ENCODE measurements at places on chromosomes 1 and 21.
A peak's percentile ranks its signal among the peaks of the same experiment; 100 is the strongest.

DNA sequence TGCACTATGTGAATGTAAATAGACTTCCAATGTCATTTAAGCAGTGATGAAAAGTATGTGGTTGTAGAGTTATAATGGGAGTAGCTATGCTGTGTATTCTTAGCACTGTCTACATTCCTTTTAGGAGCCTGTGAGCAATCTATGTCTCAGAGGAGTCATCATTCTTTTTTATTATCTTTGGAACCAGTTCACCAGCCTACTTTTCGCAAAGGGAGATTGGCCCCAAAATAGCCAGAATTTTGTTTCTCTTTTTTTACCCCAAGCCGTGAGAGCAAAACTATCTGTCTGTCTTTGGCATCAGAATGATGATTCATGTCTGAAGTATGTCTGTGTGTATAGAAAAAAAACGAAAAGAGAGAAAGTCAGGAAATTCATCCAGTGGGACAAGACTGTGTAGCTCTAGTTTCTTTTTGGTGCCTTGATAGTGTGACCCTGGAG lies 44.2 kb downstream of the OSBPL9 start:
- no peak for DNase-seq

- DNase-seq = no peak
Observed at GRCh38 chr21:33695813-33696212, 53.5 kb downstream of the ITSN1 start.

DNA sequence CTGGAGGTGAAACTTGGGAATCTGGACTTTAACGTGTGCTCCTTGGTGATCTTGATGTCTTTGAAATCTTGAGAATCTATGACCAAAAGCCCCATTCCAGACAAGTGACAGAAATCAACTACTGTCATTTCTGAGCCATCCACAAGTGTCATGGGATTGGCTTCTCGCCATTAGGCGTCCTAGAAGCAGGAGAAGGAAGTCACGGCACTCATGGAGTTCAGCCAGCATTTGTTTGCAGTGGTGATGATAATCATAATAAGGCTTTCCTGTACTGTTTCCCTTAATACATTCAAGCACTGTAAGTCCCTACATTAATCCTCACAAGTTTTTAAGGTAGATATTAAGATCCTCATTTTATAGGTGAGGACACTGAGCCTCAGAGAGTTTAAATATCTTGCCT lies 11.9 kb downstream of the F5 start:
- no peak for DNase-seq

DNA sequence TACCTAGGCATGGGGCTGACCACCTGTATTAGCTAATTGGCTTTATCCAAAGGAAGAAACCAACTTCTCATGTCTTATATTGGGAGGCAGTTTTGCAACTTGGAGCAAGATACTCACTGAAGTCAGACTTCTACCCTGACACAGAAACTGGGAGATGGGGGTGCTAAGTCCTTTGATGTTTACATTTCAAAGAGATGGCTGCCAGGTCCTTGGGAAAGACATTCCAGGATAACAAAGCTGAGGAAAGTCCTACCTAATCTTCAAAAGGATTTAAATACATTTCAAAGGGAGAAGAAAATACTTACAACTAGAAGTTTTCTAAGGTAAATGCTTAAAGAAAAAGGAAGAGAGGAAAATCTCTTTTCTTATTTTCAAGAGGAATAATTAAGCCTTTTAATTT lies 62.1 kb downstream of the FH start:
- no peak for DNase-seq

DNA sequence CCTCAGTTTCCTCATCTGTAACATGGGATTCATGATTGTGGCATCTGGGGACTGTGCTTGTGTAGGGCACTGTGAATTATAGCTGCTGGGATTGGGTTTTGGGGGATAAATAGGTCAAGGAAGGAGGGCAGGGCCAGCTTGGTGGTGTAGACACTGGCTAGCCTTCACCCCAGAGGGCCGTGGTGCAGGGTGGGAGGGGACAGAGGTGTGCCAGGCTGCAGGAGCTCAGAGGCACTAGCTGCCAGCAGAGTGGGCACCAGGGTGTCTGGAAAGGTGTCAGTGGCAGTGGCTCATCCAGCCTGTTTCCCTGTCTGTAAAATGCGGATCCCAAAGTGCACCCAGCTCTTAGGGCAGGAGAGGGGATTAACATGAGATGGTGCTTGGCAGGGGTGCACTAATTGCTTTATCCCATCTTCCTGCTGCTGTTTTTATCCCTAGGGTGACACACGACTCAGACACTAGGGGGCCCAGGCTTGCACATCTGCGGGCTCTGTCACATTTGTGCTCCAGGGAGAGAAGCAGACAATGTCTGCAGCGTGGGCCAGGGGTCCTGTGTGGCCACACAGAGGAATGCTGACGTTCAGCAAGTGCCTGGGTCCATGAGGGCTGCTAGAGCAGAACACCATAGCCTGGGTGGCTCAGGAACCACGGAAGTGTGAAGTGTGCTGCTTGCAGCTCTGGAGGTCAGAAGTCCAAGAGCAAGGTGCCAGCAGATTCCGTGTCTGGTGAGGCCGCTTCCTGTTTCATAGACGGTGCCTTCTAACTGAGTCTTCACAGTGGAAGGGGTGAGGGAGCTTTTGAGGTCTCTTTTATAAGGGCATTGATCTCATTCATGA lies 19.3 kb downstream of the OBSCN start:
- DNase-seq = no peak

GRCh38 chr1:202160377-202160940 lies at the start of gene PTPN7:
Gene PTPN7 (minus strand): TSS chr1:202160602. CDS start chr1:202159402, 1,200 bp downstream.
- DNase-seq = peak; percentile 65

- DNase-seq = no peak
Observed at GRCh38 chr1:154682254-154682653, 74.3 kb upstream of the ADAR start.

DNA sequence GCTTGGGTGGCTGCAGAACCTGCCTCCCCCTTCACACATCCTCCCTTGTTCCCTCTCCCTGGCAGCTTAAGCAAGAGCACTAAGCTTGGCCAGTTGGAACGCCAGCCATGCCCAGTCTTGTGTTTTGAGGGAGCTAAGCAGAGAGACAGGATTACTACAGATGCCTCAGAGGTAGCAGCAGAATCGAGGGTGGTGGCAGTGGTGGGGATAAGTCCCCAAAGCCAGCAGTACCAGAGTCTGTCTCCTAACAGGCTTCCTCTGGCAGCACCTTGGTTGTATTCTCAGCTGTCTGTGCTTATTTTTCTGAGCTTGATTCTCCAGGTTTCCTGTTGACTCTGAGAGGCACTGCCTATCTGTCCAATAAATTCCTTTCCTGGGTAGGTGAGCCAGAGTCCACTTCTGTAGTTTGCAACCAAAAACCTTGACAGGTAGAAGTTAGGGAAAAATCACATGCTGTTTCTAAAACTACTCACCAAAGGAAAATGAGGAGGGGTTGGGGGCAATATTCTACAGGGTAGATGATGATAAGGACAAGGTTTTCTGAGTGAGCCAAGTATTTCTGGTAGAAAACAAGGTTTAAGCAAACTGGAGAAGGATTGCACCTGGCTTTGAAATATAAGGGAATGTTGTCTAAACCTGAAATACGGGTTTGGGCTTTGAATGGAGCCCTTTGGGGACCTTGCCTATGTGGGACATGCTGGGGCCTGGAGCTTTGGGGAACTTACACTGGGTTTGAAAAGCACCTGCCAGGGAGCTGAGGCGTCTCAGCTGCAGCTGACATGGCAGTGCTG lies 100.8 kb downstream of the PBX1 start:
- DNase-seq = no peak

- no peak for DNase-seq
Observed at GRCh38 chr1:83882906-83883305, 116.0 kb downstream of the TTLL7 start.

DNA sequence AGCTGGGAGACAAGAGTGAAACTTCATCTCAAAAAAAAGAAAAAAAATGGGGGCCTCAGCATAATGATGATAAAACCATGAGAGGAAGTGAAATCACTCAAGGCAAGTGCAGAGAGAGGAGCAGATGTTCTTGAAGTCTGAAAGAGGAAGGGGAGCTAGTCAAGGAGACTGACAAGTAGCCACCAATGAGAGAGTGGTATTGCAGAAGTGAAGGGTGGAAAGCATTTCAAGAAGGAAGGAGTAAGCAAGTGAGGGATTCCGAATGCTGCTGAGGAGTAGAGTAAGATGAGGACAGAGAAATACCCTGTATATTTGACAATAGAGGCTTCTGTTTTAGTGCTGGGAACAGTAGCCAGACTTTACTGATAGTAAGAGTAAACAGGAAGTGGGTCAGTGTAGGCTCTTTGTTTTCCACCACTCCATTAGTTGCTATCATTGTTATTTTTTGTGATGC lies 2.9 kb downstream of the TATDN3 start:
- DNase-seq = peak; percentile 100

DNA sequence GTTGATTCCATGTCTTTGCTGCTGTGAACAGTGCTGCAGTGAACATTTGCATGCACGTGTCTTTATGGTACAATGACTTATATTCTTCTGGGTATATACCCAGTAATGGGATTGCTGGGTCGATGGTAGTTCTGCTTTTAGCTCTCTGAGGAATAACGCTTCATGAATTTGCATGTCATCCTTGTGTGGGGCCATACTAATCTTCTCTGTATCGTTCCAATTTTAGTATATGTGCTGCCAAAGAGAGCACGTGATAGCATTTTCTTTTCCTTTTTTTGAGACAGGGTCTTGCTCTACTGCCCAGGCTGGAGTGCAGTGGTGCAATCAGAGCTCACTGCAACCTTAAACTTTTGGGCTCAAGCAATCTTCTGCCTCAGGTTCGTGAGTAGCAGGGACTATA lies 24.9 kb upstream of the MAP1LC3C start:
- DNase-seq = no peak

DNA sequence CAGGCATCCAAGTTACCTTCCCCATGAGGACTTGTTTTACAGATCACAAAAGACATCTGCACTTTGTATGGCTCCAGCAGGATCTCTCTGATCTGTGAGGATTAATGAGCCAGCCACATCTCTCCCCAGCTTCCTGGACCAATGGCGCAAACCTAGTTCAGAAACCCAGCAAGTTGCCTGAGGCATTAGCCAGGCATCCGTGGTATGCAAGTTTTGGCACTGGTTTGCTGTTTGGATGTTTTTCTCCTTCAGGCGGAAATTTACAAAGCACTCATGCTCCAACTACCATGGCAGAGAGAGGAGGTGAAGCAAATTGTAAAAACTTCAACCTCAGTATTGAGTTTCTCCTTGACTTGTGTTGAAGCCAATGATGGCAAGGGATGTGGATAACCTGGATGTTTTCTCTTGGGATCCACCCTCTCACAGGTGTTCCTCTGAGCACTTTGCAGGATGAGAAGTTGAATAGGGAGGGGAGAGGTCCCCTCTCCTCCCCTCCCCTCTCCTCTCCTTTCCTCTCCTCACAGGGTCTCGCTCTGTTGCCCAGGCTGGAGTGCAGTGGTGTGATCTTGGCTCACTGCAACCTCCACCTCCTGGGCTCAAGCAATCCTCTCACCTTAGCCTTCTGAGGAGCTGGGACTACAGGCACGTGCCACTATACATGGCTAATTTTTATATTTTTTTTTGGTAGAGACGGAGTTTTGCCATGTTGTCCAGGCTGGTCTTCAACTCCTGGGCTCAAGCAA lies 25.6 kb upstream of the ENO1 start:
- no peak for DNase-seq

- DNase-seq = no peak
Observed at GRCh38 chr21:43824333-43825241, 35.2 kb downstream of the RRP1 start.

DNA sequence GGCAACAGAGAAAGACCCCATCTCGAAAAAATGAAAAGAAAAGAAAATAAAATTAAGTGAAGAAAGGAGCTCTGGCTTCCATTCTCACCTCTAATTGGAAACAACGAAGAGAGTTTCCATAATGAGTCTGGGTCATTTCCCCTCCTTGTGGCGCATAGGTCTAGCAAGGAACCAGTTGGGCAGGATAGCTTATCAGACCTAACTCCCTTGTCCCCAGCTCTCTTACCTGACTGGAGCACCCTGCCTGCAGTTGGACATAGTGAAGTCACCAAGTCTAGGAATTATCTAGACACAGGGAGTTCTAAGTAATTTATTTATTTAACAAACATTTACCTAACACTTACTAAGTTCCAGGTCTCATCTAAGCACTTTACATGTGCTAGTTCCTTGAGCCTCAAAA lies 63.0 kb upstream of the RAB4A start:
- DNase-seq = no peak
